Stimulated activated CD4-positive, alpha-beta T cell treated with anti-CD3 and anti-CD28 coated beads, Interleukin-15, amount 100 ng/mL, for 1 hour (primary cell): ENCODE measurements at places on chromosomes 2 and 18.

DNA sequence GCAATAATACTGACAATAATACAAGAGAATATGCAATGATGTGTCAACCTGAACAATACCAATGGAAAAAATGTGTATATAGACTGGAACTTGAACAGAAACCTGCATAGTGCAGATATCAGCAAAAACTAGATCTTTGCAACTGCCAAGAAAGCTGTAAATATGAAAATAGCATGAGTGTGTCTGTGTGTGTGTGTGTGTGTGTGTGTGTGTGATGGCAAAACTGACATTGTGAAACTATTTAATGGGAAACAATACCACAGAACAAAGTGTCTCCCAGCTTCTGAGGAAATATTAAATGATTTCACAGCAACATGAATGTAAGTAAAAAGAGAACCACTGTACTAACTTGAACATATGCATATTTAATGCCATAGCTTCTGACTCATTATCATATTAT, 558.2 kb upstream of the LINC00305 start:
- DNase-seq = no peak

- DNase-seq = no peak
Measured at GRCh38 chr2:205650931-205651330, 31.4 kb upstream of the NRP2 start.

GRCh38 chr2:71779774-71780105, 326.4 kb downstream of the DYSF start:
- DNase-seq = no peak

- no peak for DNase-seq
Measured at GRCh38 chr2:5695654-5696403, 3.6 kb downstream of the SOX11 start.

GRCh38 chr2:101781326-101781725, 83.8 kb downstream of the MAP4K4 start:
- no peak for DNase-seq

DNA sequence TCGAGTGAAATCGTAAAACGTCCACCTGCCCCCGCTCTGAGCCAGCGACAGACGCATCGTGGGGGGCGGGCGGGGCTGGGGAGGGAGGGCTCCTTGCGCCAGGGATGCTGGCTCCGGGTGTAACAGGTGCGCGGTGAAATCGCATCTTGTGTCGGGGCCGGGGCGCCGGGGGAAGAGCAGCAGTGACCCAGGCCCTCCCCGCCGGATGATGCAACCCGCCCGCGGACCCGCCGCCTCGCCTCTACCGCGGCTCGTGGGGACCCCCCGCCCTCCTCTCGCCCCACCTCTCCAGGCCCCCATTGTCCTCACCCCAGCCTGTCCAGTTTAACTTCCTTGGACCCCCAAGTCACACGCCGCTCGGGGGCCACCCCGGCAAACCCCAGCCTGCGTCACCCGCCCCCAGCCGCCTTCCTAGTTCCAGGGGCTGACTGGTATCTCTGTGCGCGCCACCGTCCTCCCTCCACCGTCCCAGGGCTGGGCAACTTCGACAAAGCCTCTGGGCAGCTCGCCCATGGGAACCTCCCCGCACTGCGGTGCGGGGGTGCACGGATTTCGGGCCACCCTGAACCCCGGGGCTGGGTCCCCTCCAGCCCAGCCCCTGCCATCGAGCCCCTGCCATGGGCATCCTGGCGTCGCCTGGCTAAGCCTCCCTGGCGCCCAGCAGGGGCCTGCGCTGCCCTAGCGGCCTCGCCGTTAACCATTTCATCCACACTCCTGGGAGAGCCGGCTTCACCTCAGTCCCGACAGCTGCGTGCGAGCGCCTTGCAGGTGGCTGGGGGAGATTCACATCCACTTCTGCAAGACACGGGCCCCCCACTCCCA, 799 bp upstream of the KIF1A start:
- no peak for DNase-seq

DNA sequence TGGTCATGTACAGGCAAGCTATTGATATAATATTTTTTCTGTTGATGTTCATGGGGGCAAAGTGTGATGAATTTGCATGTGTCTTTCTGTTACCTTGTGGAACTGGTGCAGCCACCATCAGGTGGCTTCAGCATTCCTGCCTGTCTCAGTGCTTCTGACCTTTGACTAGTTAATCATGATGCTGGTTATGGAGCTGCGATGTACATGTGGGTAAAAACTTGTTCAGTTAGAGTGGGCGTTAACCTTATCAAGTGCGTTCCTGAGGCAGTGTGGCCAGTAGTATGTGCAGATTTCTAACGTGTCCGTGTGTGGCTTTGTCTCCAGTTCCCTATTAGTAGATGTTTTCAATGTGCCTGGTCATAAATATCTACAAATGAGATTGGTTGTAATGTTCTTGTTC, 127.4 kb upstream of the ZSWIM2 start:
- DNase-seq = no peak

GRCh38 chr2:1051075-1051474, 100.4 kb downstream of the SNTG2 start:
- DNase-seq = no peak

DNA sequence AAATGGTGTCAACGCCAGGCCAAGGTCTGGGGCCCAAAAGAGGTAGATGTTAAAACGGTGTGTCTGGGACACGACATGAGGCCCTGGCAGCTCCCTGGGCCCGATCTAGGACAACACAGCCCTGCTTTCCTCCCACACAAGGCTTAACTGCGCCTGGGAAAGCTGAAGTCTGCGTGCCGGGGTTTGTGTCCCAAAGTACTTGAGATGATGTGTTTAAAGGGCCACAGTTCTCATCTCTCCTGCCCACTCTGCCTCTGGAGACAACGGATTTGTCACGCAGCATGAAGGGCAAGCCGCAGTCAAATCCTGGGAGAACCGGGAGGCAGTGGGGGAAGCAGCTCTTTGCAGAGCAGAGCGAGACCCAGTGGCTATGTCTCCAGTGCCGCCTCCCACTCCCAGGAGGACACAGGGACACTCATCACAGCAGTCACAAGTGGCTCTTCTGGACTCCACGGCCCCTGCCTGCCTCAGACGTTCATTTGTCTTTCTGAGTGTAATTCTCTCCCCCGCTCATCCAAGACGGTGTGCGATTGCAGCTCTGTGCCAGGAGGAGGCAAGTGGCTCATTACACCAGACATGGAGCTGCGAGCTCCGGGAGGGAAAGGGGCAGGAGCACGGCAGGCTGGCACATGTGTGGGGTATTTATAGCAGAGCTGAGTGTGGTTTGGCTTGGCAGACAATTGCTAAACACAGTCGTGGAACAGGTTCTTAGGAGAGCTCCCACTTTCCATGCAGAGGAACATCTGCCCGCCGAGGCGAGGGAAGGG, 57.7 kb upstream of the SEMA4C start:
- DNase-seq = no peak

DNA sequence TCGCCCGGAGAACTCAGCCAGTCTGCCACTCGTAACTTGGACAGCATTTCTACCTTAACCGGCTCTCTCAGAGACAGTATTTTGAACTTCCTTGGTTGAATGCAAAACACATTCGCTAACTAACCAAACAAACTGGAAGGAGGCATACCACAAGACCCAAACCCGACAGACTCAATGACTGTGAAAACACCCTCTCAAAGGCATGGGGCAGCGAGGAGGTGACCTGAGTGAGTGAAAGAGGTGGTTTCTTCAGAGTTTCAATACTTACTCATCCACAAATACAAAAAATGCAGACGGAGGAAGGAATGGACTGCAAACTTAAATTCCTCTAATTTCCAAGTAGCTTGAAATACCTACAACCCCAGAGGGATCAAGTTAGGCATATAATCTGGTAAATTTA, 132.9 kb downstream of the GAREM1 start:
- no peak for DNase-seq

GRCh38 chr2:54770676-54771075, 47.2 kb downstream of the EML6 start:
- no peak for DNase-seq

DNA sequence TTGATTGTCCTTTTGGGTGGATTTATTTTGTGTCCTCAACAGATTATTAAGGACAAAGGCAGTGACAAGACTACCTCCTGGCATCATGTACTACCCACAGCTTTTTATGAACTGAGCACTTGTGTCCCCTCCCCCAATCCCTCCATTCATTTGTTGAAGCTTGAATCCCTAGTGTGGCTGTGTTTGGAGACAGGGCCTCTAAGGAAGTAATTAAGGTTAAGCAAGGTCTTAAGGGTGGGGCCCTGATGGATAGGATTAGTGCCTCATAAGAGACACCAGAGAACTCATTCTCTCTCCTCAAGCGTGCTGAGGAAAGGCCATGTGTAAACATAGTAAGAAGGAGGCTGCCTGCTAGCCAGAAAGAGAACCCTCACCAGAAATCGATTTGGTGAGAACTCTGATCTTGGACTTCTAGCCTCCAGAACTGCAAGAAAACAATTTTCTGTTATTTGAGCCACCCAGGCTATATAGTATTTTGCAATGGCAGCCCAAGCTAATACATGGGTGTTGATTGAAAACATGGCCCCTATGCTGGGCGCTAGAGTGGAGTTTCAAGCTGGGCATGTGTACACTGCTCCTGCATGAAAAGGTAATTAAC, 3.4 kb upstream of the MAP4K4 start:
- DNase-seq = no peak

DNA sequence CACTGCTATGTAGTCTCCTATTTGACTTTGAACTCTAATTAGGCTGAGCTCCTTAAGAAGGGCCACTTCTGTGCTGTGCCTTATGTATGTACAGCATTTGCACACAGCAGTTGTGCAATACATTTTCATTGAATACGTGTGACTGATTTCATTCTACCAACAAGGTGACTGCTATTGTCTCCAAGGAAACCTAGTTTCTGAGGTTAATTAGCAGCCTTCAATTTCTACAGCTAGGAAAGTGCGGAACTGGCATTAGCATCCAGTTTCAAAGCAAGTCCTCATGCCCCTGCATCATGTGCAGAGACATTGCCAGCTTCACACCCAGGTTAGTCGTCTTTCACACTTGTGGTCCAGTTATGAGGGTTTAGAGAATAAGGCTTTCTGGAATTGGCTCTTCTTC, 58.6 kb downstream of the NCK2 start:
- DNase-seq = no peak

GRCh38 chr2:163708265-163708664, 27.5 kb downstream of the FIGN start:
- DNase-seq = no peak

DNA sequence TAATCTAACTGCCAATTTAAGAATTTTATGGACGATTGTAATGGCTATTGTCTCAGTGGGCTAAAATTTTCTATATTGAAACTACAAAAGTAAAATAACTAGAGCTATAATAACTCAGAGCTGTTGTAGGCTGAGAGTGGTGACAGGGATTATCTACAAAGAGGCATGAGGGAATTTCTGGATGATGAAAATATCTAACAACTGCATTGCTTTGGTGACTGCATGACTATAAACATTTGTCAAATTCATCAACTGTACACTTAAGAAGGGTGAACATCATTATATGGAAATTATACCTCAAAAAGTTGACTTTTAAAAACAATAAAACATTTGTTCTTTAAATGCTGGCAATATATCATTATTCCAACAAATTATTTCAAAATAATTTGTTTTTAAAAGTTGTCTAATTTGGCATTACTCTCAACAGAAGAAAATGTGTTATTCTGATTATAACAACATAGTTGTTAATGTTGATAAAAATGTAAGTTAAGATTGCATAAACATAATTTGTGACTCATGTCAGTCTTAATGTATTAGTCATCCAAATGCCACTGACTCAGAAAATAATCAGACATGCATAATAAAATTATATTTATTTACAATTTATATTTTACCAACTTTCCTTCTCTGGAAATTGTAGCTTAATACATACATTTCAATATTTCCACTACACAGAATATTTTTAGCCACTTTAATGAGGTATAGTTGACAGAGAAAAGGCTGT, 865.1 kb upstream of the VRK2 start:
- no peak for DNase-seq

DNA sequence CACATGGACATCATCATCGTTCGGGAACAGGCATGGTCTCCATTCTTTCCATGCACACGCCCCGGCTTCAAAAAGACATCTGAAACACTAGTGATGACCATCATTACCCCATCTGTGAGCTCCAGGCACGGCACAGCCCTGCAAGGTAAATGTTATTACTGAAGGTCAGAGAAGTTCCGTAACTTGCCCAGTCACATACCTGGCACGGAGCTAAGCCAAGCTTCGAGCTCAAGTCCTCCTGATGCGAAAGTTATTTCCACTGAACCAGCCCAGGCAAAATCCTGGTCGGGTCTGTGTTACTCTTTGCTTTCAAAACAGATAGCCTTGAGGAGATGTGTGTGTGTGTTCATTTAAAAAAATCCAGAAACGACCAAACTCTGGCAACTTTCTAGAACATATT, 22.8 kb downstream of the FHL2 start:
- DNase-seq = no peak

- DNase-seq = no peak
Measured at GRCh38 chr2:144708626-144709025, 188.7 kb upstream of the ZEB2 start.

DNA sequence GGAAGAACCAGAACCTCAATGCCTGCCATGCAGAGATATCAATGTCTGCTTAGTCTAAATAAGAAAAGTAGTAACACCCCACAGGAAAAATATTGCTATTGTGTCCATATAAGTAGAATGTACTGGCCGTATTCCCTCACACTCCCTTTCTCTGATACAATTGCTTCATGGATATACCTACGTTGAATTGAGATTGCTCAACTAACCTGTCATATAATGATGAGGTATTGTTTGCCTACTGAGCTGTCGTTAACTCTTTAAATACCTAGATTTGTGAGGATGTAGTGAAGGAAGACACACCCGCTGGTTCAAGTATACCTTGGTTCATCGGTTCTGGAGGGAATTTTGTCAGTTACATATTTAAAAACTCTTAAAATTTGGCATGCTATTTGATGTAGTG, 480.7 kb upstream of the TCF4 start:
- no peak for DNase-seq

GRCh38 chr2:65108780-65109179, 21.1 kb downstream of the RAB1A start:
- no peak for DNase-seq

- peak; percentile 40 for DNase-seq
Measured at GRCh38 chr2:231614559-231615057, 21.9 kb downstream of the TEX44 start.

DNA sequence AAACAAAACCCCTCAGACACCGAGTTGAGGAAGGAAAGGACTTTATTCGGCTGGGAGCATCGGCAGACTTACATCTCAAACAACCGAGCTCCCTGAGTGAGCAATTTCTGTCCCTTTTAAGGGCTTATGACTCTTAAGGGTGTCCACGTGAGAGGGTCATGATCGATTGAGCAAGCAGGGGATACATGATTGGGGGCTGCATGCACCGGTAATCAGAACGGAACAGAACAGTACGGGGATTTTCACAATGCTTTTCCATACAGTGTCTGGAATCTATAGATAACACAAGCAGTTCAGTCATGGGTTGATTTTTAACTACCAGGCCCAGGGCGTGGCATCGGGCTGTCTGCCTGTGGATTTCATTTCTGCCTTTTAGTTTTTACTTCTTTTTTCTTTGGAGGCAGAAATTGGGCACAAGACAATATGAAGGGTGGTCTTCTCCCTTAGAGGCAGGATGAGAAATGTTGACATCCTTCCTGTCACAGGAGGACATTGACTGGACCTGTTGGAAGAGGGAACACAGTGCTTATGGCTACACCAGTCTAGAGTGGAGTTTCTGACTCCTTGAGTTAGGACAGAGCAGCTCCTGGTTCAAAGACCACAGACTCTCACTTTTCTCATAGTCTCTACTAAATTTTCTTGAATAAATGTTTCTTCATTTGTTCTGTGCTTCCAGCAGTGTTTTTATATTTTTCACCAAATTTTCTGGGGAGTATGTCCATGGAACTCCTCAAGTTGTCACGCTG, 35.8 kb downstream of the SPOPL start:
- no peak for DNase-seq

GRCh38 chr18:46477425-46478011, 179.5 kb downstream of the LOXHD1 start:
- DNase-seq = no peak

- DNase-seq = no peak
Measured at GRCh38 chr18:74522635-74523548, 11.4 kb upstream of the CNDP1 start.
